ENCODE measurements at places on chromosomes 2 and 18.

DNA sequence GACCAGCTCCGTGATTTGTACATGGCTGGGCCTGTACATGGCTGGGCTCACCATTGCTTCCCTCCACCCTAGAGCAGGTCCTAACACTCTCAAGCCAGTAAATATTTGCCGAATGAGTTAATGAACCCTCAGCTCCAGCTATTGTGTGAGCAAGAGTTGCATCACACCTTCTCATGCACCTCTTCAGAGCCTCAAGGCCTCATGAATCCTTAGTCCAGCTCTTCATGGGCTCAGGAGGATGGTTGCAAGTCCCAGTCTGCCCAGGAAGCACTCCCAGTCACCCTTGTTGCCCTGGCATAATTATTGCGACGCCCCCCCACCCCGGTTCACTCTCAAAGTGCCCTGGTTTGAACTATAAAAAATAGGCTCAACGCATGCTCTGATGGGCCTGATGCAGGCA lies 30.1 kb upstream of the GNAL start:
- DNase-seq, result no peak

GRCh38 chr2:225328192-225328591 lies 71.3 kb upstream of the NYAP2 start:
- no peak for DNase-seq

DNA sequence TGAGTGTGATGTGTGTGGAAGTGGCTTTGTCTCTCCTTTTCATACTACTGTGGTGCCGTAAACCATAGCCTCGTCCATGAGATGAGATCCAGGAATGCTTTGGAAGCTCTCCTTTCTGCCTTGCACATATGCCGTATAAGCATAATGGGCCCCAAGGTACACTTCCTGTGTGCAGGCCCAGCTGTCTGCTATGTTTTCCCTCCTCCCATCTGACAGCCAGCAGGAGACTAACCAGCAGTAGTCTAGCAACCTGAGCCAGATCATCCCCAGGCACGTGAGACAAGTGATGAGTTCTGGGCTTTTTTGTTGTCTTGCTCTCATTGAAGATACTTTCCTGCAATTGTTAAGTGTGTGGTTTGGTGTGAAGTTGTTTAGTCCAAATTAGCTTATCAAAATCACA lies 555.5 kb upstream of the LRRTM4 start:
- DNase-seq, result no peak

- DNase-seq, result no peak
These were observed 38.9 kb downstream of the RAB27B start for GRCh38 chr18:54867131-54867530.
